ENCODE measurements at places on chromosomes 7 and 10.

GRCh38 chr7:55415173-55415778 is 50.1 kb downstream of the LANCL2 start:
- peak; percentile 73 for DNase-seq

DNA sequence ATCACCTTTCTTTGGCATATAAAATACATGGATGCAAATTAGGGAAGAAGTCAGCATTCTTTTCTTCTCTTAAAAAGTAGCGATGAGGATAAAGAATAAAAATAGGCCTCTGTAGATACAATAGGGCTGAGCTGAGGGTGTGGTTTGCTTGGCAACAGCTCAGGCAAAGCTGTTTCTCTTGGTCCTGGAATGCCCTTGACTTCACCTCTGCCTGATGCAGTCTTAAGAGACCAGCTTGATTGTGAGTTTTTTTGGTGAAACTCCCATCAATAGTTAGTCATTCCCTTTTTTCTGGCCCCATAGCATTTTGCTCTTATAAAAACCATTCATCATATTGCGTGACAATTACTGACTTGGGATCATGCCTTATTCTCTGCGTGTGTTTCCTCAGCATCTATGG is 42.1 kb upstream of the MKLN1 start:
- no peak for DNase-seq

DNA sequence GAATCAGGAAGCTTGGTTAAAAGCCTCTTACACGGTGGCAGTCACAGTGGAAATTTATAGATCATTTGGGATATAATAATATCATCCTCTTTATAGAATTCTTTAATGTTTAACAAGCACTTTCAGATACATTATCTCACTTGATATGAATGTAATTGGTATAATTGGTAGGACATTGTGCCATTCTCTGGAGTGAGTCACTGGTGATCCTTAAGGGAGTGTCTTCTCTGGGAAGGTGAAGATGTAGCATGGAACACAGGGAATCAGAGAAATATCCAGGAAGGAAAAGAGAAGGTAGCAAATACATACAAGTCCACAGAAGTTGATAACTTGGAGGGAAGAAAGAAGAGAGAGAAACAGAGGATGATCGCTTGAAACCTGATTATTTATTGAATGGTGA is 9.8 kb downstream of the PTPRZ1 start:
- no peak for DNase-seq

DNA sequence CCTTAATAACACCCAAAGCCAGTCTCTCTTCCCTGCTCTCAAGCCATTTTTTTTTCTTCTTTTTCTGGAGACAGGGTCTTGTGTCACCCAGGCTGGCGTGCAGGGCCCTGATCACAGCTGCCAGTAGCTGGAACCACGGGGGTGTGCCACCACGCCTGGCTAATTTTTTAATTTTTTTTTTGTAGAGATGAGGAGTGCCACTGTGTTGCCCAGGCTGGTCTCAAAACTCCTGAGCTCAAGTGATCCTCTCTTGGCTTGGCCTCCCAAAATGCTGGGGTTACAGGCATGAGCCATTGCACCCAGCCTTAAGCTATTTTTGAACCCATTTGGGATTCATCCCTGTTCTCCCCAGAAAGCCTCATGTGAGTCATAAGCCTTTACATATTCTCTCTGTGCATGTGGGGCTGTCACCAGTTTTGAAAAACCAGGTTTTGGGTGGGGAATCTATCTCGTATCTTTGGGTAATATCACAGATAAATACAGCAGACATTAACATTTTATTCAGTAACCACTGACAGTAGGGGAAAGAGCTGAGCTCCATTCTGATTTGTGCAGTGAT is 15.5 kb downstream of the ZNF487 start:
- DNase-seq: peak; percentile 47

DNA sequence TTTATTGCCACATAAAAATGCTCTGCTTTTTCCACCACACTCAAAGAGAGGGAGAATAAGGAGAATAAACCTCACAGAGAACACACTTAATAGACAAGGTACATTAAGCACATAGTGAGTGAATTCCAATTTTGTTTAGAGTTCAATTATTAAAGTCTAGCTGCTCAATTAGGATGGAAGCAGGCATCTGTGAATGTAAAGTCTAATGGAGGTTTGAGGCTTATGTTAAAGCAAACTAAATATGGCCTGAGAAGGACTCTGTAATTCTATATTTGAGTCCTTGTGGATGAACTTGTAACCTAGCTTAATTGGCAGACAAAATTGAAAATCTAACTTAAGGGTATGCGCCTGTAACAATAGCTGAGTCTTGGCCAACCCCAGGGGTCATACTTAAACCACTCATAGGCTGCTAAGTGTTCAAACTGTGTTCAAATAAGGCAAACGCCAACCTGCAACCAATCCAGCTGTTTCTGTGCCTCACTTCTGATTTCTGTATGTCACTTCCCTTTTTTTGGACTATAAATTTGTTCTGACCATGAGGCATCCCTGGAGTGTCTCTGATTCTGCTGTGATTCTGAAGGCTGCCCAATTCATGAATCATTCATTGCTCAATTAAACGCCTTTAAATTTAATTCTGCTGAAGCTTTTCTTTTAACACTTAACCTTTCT is 31.3 kb upstream of the NME8 start:
- DNase-seq: no peak

DNA sequence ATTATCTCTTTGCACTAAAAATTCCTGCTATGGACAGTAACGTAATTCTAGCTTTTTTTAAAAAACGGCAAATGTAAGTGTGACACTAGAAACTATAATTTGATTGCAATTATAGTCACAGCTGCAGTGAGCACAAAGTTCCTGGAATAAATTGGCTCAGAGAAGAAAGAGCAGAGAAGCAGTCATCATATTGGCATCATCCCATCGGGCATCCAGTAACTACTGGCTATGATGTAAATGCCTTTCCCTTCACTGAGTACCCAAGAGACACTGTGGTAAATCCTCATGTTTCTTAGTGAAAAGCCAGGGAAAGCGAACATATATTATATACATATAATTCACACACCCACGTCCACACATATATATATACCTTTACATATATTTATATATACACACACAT is 43.6 kb downstream of the PIP4K2A start:
- no peak for DNase-seq

DNA sequence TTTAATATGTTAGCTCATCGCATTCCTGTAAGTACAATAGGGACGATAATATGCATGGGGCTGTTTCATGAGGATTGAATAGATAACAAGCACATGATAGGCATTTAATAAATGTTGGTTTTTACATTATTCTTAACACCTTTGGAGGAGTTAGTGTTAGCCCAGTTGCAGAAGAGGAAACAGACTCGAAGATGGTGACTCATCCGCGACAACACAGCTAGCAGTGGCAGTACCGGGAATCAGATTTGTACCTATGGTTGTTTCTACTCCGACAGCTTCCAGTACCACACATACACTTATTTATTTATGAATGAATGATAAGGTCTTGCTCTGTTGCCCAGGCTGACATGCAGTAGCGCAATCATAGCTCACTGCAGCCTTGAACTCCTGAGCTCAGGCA is 2.9 kb downstream of the LRMDA start:
- DNase-seq: no peak

DNA sequence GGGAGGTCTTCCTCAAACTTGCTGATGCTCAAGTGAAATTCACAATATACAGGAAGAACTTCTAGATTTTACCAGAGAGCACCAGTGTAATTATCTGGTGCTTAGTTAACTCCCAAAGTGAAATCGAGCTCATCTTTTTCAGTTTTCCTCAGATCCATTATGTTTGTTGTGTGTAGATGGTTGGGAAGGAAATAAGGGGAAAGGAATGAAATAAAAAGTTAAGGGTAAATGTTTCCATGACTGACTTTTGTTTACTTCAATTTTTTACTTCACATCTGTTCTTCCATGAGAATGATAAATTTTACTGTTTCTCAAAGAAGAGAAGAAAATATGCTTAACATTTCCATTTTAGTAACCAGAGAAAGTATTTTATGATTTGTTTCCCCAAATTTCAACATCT is 21.3 kb downstream of the FAM107B start:
- DNase-seq: no peak

- DNase-seq: no peak
Measured at GRCh38 chr7:67496589-67496988, 500.0 kb downstream of the TYW1 start.

- no peak for DNase-seq
Measured at GRCh38 chr7:103343758-103344452, 662 bp downstream of the DNAJC2 start.

DNA sequence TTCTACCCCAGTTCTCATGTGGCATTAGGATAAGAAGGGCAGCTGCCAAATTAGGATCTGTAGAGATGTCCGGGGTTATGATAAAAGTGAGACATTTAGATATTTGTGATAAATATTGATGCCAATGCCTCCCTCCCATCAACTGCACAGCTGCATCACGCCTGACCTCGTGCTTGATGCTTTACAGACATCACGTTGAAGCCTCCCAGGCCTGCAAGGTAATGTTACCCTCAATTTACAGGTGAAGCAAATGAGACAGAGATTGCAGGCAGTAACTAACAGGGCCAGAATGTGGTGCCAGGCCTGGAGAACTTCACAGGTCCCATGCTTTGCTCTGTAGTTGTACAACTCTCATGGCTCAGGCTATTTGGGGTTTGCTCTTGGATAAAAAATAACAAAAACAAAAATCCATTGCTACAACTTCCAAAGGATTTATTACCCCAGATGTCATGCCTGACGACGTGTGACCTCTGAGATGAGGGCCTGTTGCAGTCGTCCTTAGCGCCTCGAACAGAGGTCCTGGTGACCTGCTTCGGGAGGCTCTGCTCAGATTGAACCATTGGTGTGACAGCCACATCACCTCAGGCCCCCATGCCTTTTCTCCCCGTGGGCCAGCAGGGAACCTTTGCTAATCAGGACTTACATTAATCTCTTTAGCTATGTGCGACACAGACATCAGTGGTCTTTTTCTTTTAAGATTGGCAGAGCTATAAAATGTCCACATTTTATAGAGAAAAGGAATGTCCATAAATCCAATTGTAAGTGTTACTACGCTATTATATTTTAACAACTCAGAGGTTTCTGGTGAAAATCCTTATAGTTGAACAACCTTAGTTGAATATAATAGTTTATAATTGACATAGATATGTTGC is 169.3 kb downstream of the ADAM12 start:
- DNase-seq: no peak

DNA sequence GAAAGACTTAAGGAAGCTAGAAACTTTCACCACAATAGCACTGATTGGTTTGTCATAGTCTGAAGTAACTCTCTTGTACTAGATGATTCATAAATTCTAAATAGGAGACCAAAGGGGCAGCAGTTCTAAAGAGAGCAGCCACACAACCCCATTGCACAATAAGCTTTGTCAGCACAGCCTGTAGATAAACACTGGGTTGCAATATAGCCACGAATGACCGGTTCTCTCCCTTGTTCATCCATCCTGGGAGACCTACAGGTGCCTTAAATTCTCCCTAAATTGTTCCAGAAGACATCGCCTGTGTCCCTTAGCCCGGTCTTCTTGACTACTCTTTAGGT is 167.0 kb downstream of the SNX13 start:
- DNase-seq: no peak

DNA sequence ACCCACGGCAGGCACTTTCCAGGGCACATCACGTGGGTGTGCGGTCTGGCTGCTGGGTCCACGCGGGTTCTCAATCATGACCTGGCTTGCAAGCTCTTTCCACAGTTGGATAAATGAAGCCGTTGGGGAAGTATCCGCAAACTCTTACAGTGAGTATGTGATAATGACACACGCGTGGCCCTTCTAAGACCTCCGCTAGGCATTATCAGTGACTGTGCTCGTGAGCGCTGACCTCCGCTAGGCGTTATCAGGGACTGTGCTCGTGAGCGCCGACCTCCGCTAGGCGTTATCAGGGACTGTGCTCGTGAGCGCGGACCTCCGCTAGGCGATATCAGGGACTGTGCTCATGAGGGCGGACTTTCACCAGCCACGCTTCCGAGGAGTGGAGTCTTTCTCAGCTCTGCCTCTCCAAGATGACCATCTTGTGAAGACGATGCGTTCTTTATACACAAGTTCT is 107.0 kb downstream of the WDR37 start:
- DNase-seq: no peak

DNA sequence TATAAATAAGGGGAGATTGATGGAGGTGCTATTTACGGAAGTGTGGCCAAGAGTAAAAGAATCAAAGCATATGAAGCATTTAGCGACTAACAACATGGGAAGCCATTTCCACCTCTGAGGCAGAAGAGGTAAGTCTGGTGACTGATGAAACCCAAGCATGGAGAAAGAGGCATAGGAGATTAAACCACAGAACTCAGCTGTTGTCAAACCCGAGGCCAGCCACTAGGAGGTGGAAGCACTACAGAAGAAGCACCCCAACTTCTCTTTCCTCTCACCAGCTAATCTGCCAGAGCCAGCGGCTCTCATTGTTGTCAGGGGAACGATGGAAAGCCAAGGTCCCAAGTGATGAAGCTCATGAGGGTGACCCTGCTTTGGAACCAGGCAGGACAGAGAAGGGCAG is 19.6 kb upstream of the CNTNAP2 start:
- DNase-seq: no peak

GRCh38 chr10:6089334-6090219 is 743 bp downstream of the RBM17 start:
- no peak for DNase-seq

DNA sequence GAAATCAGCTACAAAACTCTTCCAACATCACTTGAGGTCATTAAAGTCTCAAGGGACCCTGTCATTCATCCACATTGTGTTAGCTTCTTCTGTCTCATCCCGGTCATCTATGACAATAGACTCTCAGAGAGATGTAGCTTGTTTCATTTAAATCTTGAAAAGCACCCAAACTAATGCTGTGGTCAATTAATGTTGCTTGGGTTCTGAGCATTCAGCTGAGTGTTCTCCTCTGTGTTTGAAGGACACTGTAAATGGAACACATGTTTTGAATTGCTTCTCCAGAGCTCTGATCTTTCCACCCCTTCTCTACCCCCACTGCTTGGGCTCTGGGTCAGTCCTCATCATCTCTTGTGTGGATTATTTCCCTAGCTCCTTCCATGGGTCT is 19.6 kb upstream of the ADD3 start:
- DNase-seq: no peak

DNA sequence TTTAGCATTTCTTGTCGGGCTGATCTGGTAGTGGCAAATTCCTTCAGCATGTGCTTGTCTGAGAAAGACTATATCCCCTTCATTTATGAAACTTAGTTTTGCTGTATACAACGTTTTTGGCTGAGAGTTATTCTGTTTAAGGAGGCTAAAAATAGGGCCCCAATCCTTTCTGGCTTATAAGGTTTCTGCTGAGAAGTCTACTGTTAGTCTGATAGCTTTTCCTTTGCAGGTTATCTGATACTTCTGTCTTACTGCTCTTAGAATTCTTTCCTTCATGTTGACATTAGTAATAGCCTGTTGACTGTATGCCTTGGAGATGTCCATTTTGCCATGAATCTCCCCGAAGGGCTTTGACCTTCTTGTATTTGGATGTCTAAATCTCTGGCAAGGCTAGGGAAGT is 9.9 kb downstream of the CASP7 start:
- no peak for DNase-seq

Data from activated naive CD8-positive, alpha-beta T cell treated with anti-CD3 and anti-CD28 coated beads, Interleukin-2, amount 10 ng/mL, durations not matched to agents 7 days and 5 days (primary cell).